ENCODE measurements at places on chromosomes 4 and X.

DNA sequence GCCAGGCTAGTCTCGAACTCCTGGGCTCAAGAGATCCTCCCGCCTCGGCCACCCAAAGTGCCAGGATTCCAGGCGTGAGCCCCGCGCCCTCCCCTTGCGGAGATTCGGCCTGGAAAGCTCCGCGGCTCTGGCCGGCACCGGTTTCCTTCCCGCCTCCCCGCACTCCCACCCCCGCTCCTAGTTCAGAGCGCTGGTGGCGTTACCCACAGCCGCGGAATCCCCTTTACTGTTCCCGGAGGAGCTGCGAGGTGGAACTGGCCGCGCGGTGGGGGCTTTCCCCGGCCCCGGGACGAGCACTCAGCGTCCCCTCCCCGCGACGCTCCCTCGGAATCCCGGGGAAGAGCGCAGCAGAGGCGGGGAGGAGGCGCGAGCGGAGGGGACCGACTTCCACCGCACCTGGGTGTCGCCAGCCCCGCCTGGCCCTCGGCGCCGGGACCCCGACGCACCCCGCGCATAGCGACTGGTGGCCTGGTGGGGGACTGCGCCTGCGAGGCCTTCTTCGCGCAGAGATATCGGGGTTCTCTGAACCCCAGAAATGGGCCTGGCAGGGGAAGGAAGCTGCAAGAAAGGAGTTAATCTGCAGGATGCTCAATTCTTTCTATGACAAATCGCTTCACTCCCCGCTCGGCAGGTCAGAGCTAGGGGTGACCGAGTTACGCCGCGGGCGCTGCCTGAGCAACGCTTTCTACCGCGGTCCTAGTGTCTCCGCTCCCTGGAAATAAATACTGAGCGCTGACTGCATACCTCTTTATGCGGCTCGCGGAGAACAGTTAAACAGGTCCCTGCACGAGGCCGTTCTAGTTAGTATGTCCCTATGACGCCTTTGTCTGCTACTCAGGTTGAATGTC is 14.6 kb upstream of the SLC25A4 start:
- DNase-seq = peak; percentile 20

- no peak for DNase-seq
Observed at GRCh38 chr4:6581566-6582121, 6.7 kb downstream of the MAN2B2 start.

- no peak for DNase-seq
Observed at GRCh38 chr4:176676901-176677300, 115.8 kb downstream of the VEGFC start.

- DNase-seq = peak; percentile 56
Observed at GRCh38 chrX:51641421-51642021, 22.8 kb upstream of the CENPVL3 start.

DNA sequence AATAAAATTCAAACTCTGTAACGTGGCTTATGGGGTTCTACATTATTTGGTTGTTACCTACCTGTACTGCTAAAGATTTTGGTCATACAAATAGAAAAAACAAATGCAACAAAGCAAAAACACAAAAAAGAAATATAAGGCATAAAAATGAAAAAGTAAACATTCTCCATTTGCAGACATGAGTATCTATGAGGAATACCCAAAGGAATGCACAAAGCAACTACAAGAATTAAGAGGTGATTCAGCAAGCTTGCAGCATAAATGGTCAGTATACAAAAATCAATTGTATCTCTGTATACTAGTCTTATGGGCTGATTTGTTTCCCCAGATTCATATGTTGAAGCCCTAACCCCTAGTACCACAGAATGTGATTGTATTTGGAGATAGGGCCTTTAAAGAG is 3.6 kb upstream of the PDE5A start:
- DNase-seq = peak; percentile 68

DNA sequence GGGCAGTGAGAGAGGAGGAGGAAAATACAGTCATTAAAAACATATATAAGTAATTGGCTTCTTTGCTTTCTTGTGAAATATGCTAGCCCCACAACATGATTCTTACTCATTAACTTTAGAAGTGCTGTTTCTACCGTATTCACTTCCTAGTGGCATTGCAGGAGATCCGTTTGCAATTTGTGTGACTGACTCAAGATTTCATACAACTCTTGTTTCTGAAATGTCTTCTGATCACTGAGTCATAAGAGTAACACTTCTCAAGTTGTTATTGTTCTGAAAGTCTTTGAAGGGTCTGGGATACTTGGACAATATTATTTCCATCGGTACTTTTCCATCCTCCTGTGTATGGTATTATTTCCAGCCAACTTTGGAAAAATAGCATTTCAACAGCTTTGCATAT is 310.8 kb downstream of the PACRGL start:
- DNase-seq = no peak

DNA sequence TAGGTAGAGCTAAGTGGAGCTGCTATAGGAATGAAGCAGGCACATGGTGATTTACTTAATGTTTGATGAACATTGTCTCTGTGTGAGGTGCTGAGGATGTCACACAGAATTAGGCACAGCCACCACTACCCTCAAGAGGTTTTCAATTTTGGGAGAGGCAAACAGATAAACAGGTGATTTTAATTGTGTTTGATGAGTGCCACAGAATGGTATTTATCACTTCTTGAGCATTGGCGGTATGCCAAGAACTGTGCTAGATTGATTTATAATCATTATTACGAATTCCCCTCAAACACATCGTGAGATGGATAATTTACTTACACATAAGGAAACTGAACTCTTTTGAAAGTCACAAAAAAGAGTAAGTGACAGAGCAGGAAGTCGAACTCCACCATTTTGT is 74.8 kb downstream of the FREM3 start:
- no peak for DNase-seq

- DNase-seq = no peak
Observed at GRCh38 chr4:69878250-69878649, 18.3 kb upstream of the SULT1E1 start.

DNA sequence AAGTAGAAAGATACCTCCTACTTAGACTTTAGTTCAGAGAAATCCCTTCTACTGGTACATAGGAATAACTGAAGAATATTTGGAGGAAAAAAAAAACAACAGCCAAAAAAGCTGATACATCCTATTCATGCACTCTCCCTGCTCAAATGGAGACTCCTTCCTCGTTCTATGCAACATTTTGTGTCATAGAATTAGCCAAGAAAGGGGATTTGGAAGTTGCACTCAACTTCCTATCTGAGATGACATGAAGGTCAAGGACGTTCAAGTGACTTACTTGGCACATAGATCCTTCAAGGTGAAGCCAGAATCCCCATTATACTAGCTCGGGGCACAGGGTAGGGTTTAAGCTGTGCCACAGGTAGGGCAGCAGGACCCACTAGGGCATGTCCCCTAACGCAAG is 56.2 kb upstream of the S100G start:
- no peak for DNase-seq

DNA sequence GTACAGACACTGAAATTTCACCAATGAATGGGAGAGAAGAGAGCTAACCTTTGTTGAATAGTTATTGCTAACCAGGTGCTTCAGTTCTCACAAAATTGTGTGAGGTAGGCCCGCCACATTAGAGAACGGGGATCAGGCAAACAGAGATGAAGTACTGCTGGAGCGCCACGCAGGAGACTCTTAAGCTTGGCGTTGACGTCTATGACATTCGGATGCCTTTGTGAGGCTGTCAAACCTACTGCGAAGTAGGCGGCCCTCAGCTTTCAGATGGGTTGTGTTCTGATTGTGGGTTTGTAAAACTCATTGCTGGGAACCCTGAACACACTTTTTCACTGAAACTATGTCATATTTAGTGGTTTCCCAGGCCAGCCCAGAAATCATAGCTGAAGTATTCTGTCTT is 173.6 kb downstream of the CBR4 start:
- DNase-seq = no peak

- peak; percentile 30 for DNase-seq
Observed at GRCh38 chr4:94390804-94391410, 48.3 kb upstream of the HPGDS start.

GRCh38 chr4:140672416-140672815 is 83.8 kb downstream of the TBC1D9 start:
- DNase-seq = no peak

All from EH (cell line).